ENCODE measurements at places on chromosomes 4 and X. TPM values are rescaled to one million over a fixed set of nuclear protein-coding genes. Genes with fewer than 3 reads are reported as not detected.

The IGFBP7 gene
- total RNA-seq, result 224 TPM

The PAGE2 gene
- not detected for total RNA-seq

The FRAS1 gene
- total RNA-seq, result 2.9 TPM

The GUCY1B1 gene
- 0.23 TPM for total RNA-seq

The MYOZ2 gene
- not detected for total RNA-seq

The CXCL9 gene
- not detected for total RNA-seq
